ENCODE measurements at places on chromosomes 5 and 9.

- DNase-seq: no peak
Observed at GRCh38 chr5:113825176-113825575, 311.7 kb downstream of the YTHDC2 start.

DNA sequence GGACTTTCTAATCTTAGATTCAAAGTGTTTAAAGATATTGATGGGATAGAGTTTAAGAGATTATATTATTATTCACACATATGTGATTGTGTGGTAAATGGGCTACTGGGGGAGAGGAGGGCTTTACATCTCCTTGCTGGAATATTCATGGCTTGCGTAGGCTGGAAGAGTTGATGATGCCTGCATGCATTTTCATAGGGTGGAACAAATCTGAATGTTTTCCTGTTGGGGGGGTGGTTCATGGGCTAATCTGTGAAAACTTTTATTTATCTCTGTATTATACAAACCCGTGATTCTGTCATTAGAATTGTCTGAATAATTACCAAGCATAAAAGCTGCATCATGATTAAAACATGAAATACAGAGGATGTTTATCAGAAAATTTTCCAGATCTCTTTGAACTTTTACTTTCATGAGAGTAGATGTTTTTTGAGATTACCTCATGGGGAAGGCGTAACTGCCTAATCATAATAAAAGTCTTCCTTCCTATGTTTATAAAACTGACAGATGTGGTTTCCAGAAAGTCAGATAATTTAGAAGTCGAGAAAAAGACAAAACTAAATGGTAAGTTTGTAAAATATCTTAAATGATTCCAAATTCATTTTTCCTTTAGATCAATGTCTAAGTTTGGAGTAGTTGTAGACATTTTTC is 1185.4 kb upstream of the SEMA6A start:
- no peak for DNase-seq

GRCh38 chr9:5364294-5365024 is 24.8 kb upstream of the RLN1 start:
- DNase-seq: no peak

DNA sequence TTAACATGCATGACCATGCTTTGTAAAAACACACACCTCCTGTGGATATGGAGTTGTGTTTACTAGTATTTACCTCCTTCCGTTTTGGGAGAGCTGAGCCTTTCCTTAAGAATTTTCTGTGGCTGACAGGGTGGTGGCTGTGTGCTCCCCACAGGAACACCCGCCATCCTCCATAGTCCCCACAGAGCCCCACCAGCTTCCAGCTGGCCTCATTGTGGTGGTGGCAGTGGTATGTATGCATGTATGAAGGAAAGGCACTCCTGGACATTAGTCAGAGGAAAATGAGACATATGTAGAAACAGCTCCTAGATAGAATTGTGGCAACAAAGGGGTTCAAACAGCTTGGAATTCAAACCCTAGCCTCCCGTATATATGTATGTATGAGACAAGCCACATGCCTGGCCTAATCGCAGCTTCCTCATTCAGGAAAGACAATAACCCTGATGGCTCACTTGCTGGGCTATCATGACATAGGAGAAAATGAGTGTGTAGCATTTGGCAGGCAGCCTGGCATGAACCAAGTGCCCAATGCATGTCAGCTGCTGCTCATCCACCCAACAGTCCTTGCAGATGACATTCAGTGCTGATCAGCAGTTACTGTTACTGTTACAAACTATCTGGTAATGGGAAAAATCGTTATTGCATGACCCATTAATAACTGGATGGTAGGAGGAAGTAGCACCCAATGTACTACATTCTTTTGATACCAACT is 459.7 kb downstream of the EBF1 start:
- DNase-seq: no peak

DNA sequence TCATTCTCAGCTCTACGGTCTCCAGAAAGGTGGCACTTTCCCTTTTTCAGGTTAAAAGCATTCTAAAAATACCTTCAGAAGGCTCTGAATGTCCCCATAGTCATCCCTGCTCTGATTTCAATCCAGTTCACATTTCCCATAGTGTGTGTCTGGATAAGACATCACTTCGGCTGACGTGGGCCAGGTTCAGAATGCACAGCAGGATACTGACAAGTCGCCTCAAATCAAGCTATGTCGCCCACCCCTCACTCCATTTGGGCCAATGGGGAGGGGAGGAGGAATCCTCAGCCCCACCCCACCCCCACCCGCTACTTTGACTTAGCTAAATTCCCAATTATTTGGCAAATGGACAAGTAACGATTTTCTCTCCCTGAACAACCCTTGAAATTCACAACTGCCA is 148.0 kb downstream of the SLIT3 start:
- no peak for DNase-seq

GRCh38 chr9:86670076-86670475 is 277.2 kb downstream of the GAS1 start:
- no peak for DNase-seq

GRCh38 chr9:132193227-132194124 is 31.6 kb downstream of the NTNG2 start:
- DNase-seq: no peak

GRCh38 chr9:16825971-16826625 is 44.4 kb downstream of the BNC2 start:
- DNase-seq: no peak

- no peak for DNase-seq
Observed at GRCh38 chr9:70542311-70542931, 128.0 kb upstream of the KLF9 start.

DNA sequence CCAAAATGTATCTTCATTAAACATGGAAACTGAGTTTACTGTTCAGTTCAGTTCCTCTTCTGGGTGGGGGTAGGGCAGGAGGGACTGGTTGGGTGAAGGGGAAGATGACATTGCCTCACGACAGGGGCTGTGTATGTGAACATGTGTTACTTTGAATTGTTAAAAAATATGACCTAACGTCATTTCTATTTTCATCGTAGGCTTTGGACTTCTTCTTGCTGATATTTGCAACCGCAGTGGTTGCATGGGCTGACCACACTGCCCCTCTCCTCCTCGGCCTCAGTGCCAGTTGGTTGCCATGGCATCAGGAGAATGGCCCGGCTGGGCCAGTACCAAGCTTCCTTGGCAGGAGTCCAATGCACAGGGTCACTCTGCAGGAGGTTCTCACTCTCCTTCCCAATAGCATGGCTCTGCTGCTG is 41.5 kb downstream of the HACD4 start:
- no peak for DNase-seq

GRCh38 chr5:170963521-170963920 is 101.7 kb downstream of the RANBP17 start:
- DNase-seq: no peak

- no peak for DNase-seq
Observed at GRCh38 chr5:82792096-82792495, 285.1 kb downstream of the TMEM167A start.

DNA sequence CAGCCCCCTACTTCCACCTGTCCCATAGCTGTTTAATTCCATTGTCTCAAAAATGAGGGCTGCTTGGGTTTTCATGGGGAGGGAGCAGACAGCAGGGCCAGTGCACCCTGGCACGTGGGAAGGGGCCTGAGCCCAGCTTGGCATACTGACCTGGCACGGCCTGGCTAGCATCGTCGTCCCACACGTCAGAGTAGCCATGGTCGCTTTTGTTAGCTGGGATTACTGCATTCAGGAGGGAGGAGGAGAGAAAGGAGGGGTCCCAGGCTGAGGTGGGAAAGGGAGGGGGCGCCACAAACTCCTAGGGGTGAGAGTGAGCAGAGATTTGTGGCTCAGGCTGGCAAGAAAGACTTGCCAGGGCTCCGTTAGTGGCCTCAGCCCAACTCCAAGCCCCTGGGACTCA is 21.1 kb upstream of the CYSTM1 start:
- no peak for DNase-seq

GRCh38 chr9:131421691-131422090 is 27.8 kb downstream of the PRRC2B start:
- DNase-seq: no peak

DNA sequence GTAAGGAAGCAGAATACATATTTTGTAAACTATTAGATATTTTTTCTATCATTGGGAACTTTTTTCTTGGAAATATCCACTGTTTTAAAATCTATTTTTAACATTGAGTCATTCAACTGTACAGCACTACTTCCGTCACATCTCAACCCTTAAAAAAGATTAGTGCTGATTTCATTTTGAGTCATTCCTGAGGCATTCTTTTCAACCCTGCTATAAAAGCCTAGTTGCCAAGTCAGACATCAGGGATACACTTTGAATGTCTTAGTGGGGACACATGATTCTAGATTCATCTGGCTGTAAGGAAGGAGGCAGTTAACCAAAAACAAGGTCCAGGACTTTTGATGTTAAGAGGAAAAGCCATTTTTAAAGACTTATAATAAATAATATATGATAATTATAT is 160.9 kb downstream of the GIN1 start:
- DNase-seq: no peak

- DNase-seq: no peak
Observed at GRCh38 chr9:77898864-77899263, 132.7 kb downstream of the GNAQ start.
